ENCODE measurements at places on chromosomes 2 and 18.

GRCh38 chr2:26521054-26521912 is 43.4 kb upstream of the OTOF start:
- no peak for DNase-seq

DNA sequence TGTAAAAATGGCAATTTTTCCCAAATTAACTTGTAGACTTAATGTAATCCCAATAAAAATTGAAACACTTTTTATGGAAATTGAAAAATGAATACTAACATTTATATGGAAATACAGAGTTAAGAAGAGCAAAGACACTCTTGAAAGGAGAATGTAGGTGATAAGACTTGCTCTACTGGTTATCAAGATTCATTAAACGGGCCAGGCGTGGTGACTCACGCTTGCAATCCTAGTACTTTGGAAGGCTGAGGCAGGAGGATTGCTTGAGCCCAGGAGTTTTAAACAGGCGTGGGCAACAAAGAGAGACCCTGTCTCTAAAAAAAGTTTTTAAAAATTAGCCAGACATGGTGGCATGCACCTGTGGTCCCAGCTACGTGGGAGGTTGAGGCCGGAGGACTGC is 29.5 kb upstream of the ZNF396 start:
- no peak for DNase-seq

GRCh38 chr2:98736464-98736889 is 5.5 kb upstream of the MGAT4A start:
- DNase-seq: no peak

DNA sequence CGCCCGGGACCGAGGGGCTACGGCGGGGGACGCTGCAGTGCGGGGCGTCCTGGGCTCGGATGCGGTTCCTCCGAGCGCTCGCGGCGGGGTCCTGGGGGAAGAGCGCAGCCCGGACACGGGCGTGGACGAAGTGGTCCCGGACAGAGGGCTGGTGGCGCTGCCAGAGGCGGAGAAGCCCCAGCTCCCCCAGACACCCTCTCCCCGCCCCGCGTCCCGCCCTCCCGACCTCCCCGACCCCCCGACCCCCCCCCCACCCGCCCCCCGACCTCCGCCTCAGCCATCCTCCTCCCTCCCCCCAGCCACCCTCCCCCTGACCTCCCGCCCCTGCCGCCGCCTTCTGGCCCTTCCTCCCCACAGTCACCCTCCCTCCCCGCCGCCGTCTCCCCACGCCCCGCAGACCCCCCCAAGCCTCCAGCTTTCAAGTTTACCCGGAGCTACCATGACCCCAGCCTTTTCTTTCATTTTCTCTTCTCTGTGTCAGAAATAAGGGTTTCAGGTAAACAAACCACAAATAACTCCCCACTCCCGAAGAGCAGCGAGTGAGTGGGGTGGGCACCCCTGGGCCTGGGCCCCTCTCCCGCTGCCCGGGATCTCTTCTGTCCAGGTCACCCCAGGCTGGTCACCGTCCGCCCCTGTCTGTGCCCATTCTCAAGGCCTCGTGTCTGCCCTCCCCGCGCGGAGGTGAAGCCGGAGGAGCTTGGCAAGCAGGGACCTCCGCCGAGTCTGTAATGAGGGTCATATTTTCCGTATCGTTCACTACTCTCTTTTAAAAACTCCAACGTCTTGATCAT is 5.1 kb downstream of the NFATC1 start:
- peak; percentile 45 for DNase-seq

DNA sequence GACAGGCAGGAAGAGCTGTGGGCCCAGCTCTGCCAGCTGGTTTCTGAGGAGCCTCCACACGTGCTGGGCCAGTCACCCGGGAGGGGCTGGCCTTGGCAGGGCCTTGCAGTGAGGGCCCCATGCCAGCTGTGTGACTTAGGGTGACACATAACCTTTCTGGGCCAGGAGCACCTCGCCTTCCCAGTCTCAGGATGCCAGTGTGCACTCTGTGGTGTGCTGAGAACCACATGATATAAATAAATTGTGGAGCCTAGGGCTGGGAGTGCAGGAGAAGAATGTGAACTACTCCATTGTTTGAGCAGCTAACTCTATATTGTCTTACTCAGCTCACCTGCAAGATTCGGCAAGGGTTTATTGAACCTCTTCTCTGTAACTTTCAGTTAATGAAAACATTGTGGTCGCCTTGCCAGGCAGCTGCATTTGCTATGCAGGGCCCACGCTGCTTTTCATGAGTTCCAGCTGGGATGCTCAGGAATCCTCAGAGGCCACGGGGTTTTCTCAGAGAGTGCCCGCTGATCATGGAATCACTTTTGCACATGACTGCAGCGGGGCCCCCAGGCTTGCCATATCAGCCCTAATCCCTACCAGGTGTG is 222.3 kb downstream of the SH3RF3 start:
- DNase-seq: no peak

- no peak for DNase-seq
Measured at GRCh38 chr2:62527478-62528210, 21.6 kb upstream of the TMEM17 start.

GRCh38 chr2:106157416-106157815 is 36.7 kb downstream of the UXS1 start:
- no peak for DNase-seq

GRCh38 chr2:152407806-152408205 is 72.8 kb downstream of the FMNL2 start:
- DNase-seq: no peak

- no peak for DNase-seq
Measured at GRCh38 chr2:65033178-65033577, 23.0 kb upstream of the CEP68 start.

- no peak for DNase-seq
Measured at GRCh38 chr2:231554327-231554726, 24.1 kb upstream of the NMUR1 start.

- no peak for DNase-seq
Measured at GRCh38 chr2:230418341-230419016, 2.5 kb downstream of the SP100 start.

DNA sequence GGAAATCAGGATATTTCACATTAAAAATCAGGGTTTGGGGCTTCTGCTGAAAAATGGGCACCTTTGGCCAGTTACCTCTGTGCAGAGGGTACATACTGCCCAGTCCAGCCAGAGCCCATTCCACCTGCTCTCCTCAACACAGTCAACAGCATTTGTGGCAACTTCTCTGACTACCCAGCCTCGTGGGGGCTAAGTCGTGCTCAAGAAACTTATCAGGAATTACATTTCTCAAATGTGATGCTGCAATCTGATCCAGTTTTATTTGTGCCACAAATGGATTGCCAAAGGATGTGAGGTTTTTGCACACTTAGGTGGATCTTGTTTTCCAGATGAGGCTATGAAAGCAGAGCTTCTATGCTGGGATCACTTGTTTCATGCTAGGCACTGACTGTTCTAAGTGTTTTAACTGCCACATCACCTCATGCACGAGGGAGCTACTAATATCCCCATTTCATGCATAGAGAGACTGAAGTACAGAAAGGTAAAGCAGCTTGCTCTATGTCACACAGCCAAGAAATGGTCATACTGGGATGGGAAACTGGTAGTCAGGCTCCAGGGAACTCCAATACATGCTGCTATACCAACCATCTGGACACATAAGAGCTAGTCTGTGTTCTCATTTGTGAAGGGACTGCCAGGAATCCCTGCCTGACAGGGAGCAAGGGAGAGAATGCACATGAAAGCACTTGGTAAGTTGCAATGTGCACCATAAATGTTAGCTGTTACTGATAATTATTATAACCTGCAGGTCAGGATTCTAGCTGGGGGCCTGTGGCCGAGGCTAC is 89.0 kb upstream of the HK2 start:
- no peak for DNase-seq

- DNase-seq: no peak
Measured at GRCh38 chr2:205662206-205662965, 19.9 kb upstream of the NRP2 start.

- DNase-seq: no peak
Measured at GRCh38 chr18:57440331-57441070, 5.3 kb downstream of the ONECUT2 start.

DNA sequence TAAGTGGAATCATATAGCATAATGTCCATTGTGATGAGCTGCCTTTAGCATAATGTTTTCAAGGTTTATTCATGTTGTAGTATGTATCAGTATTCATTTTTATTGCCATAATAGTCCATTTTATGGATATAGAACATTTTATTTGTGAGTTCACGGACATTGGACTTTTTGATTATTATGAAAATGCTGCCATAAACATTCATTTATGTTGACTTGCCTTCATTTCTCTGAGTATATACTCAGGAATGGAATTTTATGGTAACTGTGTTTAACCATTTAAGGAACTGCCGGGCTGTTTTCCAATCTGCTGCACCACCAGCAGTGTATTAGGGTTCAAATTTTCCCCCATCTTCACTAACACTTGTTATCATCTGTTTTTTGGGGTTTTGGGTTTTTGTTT is 12.2 kb downstream of the CREB1 start:
- no peak for DNase-seq

DNA sequence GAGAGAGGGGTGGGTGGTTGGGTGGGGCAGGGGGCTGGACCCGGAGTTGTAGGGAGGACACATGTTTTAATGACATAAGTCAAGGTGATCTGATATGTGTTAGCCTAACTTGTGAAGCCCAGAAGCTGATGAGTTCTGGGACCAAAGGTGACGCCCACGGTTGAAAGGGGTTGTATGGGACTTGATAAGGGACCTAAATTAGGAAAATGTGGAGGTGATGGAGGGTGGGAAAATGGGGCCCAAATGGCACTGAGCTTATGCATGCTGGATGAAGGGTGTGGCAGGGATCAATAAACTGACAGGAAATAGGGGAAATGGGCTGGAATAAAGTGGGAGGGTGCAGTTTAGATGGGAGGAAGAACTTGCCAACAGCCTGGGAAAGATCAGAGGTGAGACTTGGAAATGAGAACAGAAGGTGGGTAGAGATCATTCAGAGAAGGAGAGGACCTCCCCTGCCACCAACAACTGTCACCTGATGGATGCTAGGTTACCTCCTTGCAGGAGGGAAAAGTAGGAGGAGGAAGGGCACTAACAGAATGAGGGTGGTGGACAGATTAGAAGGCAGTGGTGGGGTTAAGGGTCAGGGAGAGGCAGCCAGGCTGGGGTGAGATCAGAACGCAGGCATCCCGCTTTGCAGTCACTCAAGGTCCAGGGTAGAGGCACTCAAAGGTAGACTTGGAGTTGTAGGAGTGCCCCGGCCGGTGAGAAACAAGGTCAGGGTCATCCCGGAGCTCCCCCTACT is 15.3 kb downstream of the WNT10A start:
- no peak for DNase-seq

- no peak for DNase-seq
Measured at GRCh38 chr2:58155160-58155778, 85.9 kb downstream of the FANCL start.

- DNase-seq: no peak
Measured at GRCh38 chr2:53655256-53655655, 112.3 kb upstream of the CHAC2 start.

DNA sequence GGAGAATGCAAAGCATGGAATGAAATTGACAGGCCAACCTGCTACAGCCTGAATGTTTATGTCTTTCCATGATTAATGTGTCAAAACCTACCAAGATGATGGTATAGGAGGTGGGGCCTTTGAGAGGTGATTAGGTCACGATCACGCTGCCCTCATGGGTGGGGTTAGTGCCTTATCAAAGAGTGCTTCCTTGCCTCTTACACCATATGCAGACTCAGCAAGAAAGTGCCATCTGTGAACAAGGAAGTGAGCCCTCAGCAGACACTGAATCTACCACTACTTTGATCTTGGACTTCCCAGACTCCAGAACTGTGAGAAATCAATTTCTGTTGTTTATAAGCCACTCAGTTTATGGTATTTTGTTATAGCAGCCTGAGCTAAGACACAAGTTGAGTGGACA is 147.5 kb upstream of the BCL2L11 start:
- DNase-seq: no peak

- DNase-seq: no peak
Measured at GRCh38 chr2:168222088-168222487, 25.3 kb downstream of the STK39 start.

DNA sequence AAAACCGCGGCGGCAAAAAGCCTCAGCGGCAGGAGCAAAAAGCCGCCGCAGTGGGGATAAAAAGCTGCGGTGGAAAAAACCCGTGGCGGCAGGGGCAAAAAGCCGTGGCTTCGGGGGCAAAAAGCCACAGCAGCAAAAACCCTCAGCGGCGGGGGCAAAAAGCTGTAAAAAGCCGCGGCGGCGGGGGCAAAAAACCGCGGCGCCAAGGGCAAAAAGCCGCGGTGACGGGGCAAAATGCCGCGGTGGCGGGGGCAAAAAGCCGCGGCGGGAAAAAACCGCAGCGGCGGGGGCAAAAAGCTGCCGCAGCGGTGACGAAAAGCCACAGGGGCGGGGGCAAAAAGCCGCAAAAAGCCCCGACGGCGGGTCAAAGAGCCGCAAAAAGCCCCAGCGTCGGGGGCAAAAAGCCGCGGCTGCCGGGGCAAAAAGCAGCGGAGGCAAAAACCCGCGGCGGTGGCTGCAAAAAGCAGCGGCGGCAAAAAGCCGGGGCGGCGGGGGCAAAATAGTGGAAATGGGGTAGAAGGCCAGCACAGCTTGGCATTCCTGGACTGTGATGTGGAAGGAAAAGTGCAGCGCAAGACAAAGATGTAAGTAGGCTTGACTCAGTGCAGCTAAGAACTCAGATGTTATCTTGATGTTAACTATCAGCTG is 151.8 kb downstream of the ANKRD30BL start:
- DNase-seq: no peak

DNA sequence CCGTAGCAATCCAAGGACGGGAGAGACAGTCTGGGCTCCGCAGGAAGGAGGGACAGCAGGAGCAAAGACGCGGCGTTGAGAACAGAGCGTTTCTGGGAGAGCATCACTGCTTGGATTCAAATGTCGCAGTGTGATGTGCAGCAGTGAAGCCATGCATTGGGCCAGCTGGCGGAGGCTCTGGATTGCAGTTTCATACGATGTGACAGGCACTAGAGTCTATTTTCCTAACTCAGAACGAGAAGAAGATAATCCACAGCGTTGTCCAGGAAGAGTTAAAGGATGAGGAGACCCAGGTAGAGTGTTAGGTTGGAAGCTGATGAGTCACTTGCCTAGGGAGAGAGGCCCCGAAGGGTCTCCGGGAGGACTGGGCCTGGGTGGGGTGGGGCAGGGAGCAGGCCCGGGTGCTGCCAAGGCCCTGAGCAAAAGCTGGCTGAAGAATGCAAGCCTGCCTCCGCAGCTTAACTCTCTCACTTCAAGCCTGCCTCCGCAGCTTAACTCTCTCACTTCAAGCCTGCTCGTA is 17.7 kb upstream of the SEMA4C start:
- DNase-seq: no peak

GRCh38 chr2:160194946-160195345 is 5.1 kb downstream of the ITGB6 start:
- DNase-seq: no peak

DNA sequence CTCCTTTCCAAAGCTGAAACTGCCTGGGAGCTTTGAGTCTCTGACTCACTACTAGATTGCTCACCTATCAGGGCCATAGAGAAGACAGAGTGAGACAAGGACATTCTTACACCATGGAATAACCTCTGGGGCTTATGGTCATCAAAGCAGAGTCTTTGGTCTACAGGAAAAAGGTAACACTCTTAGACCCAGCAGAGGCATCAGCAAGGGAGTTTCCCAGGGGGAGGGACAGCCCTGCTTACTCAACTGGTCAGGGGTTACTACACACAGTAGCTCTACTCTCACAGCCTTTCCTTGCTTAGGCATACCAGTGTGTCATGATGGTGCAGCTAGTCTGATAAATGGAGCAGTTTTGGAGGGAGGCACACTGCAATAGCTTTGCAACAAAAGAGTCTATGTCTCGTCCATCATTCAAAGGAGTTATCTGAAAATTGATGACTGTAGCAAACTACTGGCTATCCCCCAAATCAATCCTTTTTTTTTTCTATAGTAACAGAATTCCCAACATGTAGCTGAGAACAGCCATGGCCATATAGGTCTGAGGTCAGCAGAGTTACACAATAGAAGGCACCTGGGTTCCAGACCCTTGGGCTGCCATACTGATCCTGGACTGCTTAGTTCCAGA is 22.4 kb upstream of the CD28 start:
- DNase-seq: no peak

GRCh38 chr18:62898359-62898758 is 183.0 kb downstream of the PHLPP1 start:
- DNase-seq: no peak
